ENCODE measurements at places on chromosomes 11 and 22.
A peak's percentile ranks its signal among the peaks of the same experiment; 100 is the strongest.

DNA sequence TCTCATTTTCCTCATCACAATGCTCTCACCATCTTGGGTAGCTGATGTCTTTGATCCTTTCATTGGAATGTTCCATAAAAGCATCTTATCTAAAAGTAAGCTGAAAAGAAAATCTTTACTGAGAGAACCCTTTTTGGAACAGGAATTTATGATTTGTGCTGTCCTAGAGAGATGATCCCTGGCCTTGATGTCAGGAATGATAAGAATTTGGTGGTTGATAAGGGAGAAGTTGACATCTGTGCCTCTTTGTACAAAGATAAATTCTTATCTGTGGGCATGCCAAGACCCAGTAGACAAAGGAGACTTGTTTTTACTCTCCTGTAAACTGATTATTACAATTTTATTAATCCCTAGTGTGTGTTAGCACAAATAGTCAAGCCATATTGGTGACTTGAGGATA lies 36.9 kb downstream of the NAALAD2 start:
- no peak for DNase-seq

DNA sequence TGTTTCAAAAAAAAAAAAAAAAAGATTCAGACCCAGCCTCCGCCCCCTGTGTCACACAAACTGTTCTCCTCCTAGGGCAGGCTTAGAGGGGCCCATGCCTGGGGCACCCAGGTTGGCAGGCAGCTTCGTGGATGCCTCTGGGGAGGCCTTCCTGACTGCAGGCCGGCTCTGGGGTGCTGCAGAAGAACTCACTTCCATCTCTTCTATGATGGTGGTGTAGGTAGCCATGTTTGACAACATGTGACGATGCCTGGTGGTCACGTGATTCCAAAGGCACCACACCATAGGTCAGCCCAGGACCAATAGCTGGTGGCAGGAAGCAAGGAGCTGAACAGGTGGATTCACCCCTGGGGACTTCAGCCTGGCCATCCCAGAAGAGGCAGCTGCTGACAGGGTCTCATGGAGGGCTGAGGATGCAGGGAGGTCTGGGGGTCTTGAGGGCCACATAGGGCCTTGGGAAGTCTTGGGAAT lies 24.1 kb upstream of the CELSR1 start:
- DNase-seq = peak; percentile 35

GRCh38 chr22:21672107-21672629 lies 6.4 kb downstream of the PPIL2 start:
- no peak for DNase-seq

- peak; percentile 97 for DNase-seq
Observed at GRCh38 chr11:128417607-128418324, 169.6 kb downstream of the ETS1 start.

DNA sequence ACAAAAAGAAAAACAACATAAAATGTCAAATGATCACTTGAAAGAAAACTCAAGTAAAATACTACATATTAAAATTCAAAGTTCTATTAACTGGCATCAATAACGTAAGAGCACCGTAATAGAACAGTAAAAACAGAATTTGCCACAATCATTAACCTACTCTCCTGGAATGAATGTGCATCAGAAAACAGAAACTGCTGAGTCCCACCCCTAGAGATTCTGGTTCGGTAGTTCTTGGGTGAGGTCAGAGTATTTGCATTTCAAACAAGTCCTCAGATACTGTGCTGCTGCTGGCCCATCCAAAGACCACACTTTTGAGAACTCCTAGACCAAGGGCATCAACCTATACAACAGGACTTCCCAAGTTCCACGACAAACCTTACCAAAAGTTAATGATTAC lies 23.5 kb downstream of the PITPNB start:
- no peak for DNase-seq

DNA sequence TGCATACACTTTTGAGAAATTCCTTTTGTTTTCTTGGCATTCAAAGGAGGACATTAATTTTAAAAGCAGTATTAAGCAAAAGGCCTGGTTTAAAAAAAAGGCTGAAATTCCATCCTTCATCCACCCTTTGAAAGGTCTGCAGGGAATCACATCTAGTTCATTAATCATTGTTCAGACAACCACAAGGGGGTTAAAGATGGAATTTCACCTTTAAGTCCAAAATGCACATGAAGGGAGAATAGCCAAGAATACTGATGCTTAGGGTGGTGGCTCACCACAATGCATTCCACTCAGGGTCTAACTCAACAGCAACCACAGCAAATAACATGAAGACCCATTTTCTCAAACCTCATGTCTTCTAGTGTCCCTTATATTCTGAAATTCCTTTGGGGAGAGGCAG lies 256.9 kb downstream of the CADM1 start:
- DNase-seq = peak; percentile 15

- DNase-seq = peak; percentile 92
Observed at GRCh38 chr22:40533712-40534378, 102.7 kb downstream of the MRTFA start.

Measured in amniotic epithelial cell (primary cell).